WTC11 (cell line): ENCODE measurements at places on chromosomes 6 and 20.

DNA sequence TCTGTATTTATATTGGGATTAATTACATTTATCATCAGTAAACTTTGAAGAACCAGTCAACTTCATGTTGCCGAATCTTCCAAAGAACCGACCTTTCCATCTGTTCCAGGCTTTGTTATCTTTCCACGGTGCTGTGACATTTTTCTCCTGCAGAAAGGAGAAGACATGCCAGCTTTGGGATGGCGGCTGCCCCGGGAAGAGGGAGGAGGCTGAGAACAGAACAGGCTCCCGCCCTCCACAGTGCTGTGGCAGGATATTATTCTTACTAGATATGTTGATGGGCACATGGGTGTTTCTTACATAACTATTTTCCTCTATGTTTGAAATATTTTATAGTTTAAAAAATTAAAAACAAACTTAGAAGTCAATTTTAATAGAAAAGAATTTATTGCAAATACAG lies 44.9 kb downstream of the GINS1 start:
- H3K27me3 ChIP-seq: no peaks in the 10 kb centered on the region
- no peak overlapping the region for H3K27ac ChIP-seq
- H3K4me1 ChIP-seq: no peaks in the 10 kb centered on the region
- DNase-seq: no peak
- no peak overlapping the region for H3K4me3 ChIP-seq

- no peaks in the 10 kb centered on the region for H3K27me3 ChIP-seq
- no peaks in the 10 kb centered on the region for H3K4me1 ChIP-seq
- DNase-seq: no peak
- peaks cover 4% of the 10 kb centered on the region for H3K36me3 ChIP-seq
- no peak overlapping the region for H3K4me3 ChIP-seq
Observed at GRCh38 chr6:168404560-168404959, 36.4 kb upstream of the SMOC2 start.

- no peak overlapping the region for H3K27ac ChIP-seq
- peaks cover 2% of the 10 kb centered on the region for H3K4me1 ChIP-seq
- no peaks in the 10 kb centered on the region; the same call in 1 of the 2 replicates for H3K27me3 ChIP-seq
- no peaks in the 10 kb centered on the region for H3K36me3 ChIP-seq
- no peak for DNase-seq
- H3K4me3 ChIP-seq: no peak overlapping the region
Observed at GRCh38 chr6:804771-805170, 111.8 kb upstream of the EXOC2 start.

DNA sequence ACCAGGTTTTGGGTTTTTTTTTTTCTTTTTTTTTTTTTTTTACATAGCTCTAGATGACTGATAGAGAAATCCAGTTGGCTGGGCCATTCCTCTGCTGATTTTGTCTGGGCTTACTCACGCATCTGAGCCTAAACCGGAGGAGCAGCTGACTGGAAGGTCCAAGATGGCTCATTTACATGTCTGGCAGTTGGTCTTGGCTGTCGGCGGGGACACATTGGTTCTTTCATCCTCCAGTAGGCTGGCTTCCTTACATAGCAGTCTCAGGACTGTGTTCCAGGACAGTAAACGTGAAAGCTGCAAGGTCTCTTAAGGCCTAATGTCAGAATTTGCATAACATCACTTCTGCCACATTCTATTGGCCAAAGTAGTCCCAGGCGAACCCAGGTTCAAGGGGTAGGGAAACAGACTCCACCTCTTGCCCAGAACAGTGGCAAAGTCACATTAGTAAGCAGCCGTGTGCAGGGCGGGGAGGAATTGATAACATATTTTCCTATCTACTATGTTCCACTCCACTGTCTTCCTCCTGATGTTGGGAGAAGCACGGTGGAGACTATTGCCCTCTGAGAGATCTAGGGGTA lies 87.0 kb downstream of the CDH22 start:
- no peak overlapping the region for H3K4me3 ChIP-seq
- no peaks in the 10 kb centered on the region; the same call in 1 of the 2 replicates for H3K27me3 ChIP-seq
- 0 out of 2 replicates have a peak overlapping the region, but pooled peaks have one; percentile 20 for H3K27ac ChIP-seq
- no peaks in the 10 kb centered on the region for H3K36me3 ChIP-seq

GRCh38 chr20:44319839-44320422 lies 8.9 kb upstream of the FITM2 start:
- H3K27me3 ChIP-seq: no peaks in the 10 kb centered on the region
- no peak overlapping the region for H3K27ac ChIP-seq
- no peak overlapping the region for H3K4me3 ChIP-seq

DNA sequence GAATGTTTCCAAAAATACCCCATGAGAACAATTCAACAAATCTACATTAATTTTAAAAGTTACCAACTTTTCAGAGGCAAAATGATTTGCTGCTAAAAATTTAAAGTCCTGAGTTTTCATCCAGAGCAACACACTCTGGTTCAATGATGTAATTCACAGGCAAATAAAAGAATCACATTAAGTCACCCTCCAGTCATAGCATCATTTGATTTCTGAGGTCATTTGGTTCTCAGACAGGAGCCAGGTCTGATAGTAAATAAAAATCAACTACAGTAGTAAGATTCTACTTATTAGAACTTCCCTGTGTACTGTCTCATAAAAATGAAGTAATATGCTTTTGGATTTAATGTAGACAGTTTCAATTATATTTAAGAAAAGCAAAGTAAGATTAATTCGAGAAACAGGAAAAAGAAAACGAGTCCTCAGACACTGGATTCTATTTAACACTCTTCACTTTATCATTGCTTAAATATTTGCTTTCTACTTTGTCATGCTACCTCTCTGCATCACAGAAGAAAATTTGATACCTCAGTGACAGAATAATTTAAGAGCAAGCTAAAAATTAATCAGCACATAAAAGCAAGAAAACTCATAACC lies 25.8 kb downstream of the MAP7 start:
- no peak overlapping the region for H3K4me3 ChIP-seq
- no peaks in the 10 kb centered on the region for H3K36me3 ChIP-seq
- H3K27ac ChIP-seq: no peak overlapping the region
- DNase-seq: no peak

- no peak for DNase-seq
- no peak overlapping the region for H3K4me3 ChIP-seq
- H3K27ac ChIP-seq: no peak overlapping the region
- no peaks in the 10 kb centered on the region for H3K36me3 ChIP-seq
- H3K4me1 ChIP-seq: peaks cover 3% of the 10 kb centered on the region; the same call in 1 of the 2 replicates
Observed at GRCh38 chr6:85865420-85866369, 223.0 kb upstream of the SYNCRIP start.

DNA sequence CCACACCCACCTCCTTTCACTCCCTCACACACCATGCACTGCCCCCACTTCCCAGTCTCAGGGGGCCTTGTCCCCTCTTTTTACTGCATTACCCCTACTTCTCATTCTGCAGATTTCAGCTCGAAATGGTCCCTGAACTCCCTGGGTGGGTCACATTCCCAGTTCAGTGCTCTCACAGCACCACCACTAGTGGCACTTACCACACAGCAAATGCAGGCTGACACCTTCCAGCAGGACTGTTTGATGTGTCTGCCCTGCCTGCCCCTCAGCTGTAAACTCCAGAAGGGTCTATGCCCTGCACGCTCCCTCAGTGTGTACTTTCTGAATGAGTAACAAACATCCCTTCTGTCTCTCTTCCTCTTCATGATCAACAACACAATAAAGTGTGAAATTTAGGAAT lies 4.0 kb downstream of the DYNLT1 start:
- peaks cover 30% of the 10 kb centered on the region for H3K4me1 ChIP-seq
- peaks cover 22% of the 10 kb centered on the region for H3K36me3 ChIP-seq
- peak overlapping the region; percentile 1; the same call in 1 of the 2 replicates for H3K27ac ChIP-seq
- peaks cover 6% of the 10 kb centered on the region for H3K27me3 ChIP-seq
- no peak for DNase-seq

- no peaks in the 10 kb centered on the region for H3K27me3 ChIP-seq
- peaks cover 10% of the 10 kb centered on the region for H3K36me3 ChIP-seq
- no peak overlapping the region for H3K27ac ChIP-seq
- H3K4me3 ChIP-seq: no peak overlapping the region
- no peak for DNase-seq
Observed at GRCh38 chr6:81978230-81978629, 225.7 kb upstream of the TENT5A start.

DNA sequence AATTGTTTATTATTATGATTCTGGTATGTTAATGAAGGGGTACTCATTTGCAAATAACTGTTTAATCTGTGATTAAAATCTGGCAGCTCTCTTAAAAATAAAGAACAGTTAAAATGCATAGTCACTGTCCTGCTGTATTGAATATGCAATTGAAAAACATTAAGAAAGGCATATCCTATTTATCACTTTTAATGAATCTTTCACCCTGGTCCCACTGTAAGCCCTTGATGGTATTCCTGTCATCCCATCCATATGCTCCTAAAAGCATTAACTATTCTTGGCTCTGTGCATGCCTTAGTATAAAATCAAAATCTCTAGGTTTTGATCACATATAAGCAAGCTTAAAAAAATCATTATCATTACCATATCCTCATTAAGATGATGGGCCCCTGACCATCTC lies 411.0 kb upstream of the SOX4 start:
- H3K27ac ChIP-seq: peak overlapping the region; percentile 59; the same call in 1 of the 2 replicates
- peaks cover 53% of the 10 kb centered on the region for H3K4me1 ChIP-seq
- H3K27me3 ChIP-seq: no peaks in the 10 kb centered on the region
- H3K36me3 ChIP-seq: peaks cover 23% of the 10 kb centered on the region

DNA sequence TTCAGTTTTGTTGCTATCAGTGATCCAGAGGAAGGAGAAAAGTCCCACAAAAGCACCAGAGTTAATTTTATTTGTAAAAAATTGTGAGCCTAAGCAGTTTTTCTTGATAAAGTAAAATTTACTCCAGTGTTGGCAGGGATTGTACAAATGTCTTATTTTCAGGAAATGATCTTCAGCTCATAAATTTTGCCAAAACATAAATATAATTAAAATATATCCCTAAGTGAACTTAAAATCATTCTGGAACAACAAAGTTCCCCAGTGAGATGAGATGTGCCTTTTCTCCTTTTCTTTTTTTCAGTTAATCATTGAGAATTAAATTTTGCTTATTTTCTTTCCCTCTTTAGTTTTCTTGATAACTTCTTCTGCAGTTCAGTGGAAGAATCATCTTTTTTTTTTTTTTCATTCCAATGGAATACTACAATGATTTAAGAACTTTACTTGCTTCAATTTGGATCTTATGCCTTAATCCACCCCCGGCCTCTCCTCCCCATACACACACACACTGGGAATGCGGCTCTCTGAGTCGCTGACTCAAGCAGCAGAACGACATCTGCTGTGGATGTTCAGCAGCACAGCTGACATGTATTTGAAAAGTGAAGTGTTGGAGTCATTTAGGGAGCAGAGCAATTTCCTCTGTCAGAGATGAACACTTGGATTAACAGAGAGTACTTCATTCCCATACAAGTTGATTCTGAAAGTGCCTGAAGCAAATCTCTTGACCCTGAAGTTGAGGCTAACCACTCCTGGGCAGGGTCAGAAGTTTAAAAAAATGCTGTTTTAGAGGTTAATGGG lies 27.7 kb upstream of the LAMA4 start:
- H3K27me3 ChIP-seq: no peaks in the 10 kb centered on the region
- no peak overlapping the region for H3K27ac ChIP-seq
- no peaks in the 10 kb centered on the region for H3K36me3 ChIP-seq
- peak; percentile 16 for DNase-seq
- peaks cover 7% of the 10 kb centered on the region for H3K4me1 ChIP-seq

- H3K27ac ChIP-seq: no peak overlapping the region
- H3K4me1 ChIP-seq: no peaks in the 10 kb centered on the region
- no peak overlapping the region for H3K4me3 ChIP-seq
- no peak for DNase-seq
- H3K27me3 ChIP-seq: no peaks in the 10 kb centered on the region
Observed at GRCh38 chr6:162019349-162019748, 708.2 kb downstream of the PRKN start.

GRCh38 chr6:29531668-29532067 lies 27.9 kb downstream of the UBD start:
- H3K27me3 ChIP-seq: no peaks in the 10 kb centered on the region; the same call in 1 of the 2 replicates
- H3K27ac ChIP-seq: no peak overlapping the region
- DNase-seq: no peak
- no peaks in the 10 kb centered on the region for H3K36me3 ChIP-seq
- H3K4me1 ChIP-seq: no peaks in the 10 kb centered on the region

DNA sequence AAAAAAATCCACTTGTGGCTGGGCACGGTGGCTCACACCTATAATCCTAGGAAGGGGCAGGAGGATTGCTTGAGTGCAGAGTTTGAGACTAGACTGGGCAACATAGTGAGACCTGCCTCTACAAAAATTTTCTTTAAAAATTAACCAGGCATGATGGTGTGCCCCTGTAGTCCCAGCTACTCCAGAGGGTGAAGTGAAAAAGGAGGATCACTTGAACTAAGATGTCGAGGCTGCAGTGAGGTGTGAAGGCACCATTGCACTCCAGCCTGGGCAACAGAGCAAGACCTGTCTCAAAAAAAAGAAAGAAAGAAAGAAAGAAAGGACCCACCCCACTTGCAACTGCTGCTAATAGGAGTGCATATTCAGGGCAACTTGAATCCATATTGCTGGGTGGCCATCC lies 13.7 kb upstream of the SNX3 start:
- H3K36me3 ChIP-seq: no peaks in the 10 kb centered on the region; the same call in 1 of the 2 replicates
- H3K27ac ChIP-seq: no peak overlapping the region
- peaks cover under 1% of the 10 kb centered on the region for H3K4me1 ChIP-seq

- peaks cover 37% of the 10 kb centered on the region for H3K4me1 ChIP-seq
- no peak overlapping the region for H3K4me3 ChIP-seq
- no peak overlapping the region for H3K27ac ChIP-seq
- H3K36me3 ChIP-seq: peaks cover 20% of the 10 kb centered on the region
- DNase-seq: no peak
Observed at GRCh38 chr6:126100386-126100785, 114.0 kb downstream of the TRMT11 start.

DNA sequence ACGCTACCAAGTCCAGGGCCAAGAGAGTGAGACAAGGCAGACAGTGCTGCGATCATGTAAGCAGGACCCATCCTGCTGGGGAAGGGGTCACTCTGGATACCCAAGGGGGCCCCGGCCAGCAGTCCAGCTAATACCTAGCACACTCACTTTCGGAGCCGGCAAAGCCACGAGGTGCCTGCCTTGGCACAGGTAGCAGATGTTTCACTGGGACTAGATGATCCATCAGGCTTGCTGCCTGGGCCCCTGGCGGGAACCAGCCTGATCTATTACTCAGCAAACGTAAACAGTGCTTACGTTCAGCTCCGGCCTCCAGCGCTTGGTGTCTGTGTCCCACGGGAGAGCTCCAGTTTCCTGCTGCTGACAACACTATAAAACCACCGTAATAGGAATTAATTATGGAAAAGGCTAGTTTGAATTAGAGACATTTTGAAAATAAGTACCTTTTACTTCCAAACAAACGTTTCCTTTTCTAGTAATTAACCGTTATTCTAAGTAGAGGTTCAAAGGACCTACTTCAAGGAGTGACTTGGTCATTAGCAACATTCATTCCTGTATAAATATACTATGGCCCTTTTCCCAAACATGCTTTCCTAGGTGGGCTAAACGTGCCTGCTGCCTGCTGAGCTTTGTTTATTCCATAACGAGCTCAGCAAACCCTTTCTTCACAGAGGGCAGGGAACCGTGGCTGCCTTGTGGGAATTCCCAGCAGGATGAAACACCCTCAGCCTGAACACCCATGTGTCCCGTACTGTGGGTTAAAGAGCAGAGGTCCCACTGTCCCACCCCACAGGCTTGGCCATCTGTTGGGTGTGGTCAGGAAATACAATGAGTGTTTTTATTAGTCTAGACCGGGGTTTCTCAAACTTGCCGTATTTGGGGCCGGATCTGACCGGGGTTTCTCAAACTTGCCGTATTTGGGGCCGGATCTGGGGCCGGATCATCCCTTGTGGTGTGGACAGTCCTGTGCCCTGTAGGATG lies 18.4 kb downstream of the SLC22A23 start:
- no peak overlapping the region for H3K4me3 ChIP-seq
- peaks cover 52% of the 10 kb centered on the region for H3K4me1 ChIP-seq
- peaks cover 39% of the 10 kb centered on the region for H3K36me3 ChIP-seq
- H3K27ac ChIP-seq: no peak overlapping the region
- no peak for DNase-seq
